Activated B cell treated with CpG ODN at 0.5 μM for 24 hours (primary cell): ENCODE measurements at places on chromosomes 16 and 17.

- DNase-seq, result no peak
Measured at GRCh38 chr17:41680426-41681040, 8.2 kb upstream of the EIF1 start.

GRCh38 chr16:74729783-74730683, 29.4 kb upstream of the MLKL start:
- DNase-seq, result no peak

DNA sequence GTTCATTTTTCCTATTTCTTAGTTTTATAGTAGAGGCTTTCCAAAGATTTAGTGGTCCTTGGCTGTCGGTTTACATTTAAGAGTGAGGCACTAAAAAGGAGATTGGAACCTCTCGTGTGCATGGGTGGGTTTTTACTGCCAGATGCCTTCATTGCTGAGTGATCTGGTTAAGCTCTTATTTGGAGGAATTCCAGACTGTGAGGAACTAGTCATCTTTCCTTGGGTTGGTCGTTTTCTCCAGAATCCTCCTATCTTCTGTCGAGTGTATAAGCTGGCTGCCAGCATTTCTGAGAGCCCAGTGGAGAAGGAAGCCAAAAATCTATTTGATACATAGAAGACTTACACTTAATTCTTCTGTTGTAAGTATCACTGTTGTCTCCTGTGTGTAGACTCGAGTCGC, 22.6 kb downstream of the IST1 start:
- no peak for DNase-seq

DNA sequence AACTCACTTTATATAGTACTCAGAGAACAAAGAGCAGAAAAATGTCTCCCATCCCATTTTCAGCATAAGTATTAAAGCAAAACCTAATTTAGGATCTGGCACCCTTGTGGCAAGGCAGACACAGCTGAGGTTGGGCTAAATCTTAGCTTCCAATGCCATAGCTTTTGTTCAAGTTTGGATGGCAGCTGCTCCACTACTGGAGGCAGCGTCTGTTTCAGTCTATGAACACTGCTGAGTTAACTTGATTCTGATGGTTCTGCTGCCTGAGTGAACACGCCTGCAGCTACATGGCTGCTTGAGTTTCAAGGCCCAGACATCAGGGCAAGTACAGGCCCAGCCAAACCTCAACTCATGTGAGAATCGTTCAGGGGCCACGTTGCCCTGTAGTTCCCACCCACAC, 178.2 kb upstream of the RPH3AL start:
- DNase-seq, result no peak

DNA sequence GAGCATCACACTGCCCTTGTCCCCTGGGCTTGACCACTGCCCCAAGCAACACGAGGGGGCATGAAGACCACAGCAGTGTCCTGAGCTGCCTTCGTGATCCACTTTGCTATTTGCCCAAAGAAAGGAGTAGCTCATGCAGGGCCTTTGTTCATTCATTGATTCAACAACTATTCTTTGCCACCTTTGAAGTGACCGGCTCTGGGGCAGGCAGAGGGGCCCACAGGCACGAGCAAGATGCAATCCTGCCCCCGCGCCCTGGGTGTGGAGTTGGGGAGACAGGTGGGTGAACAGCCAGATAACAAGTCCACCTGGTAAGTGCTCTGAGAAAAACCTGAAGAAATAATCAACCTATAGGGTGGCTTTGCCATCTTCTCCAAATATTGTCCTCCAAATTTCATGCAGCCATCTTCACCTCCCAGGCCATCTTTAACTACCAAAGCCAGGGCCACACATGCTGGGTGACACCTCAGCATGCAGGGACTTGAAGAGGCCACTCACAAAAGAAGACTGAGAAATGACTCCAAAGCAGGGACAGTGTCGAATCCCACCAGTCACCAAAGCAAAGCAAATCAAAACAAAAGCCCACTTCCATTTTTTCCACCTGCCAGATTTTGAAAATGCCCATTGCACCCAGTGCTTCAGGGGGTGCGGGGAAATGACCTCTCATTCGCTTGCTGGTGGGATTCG, 18.2 kb upstream of the RBFOX3 start:
- DNase-seq, result peak; percentile 2

DNA sequence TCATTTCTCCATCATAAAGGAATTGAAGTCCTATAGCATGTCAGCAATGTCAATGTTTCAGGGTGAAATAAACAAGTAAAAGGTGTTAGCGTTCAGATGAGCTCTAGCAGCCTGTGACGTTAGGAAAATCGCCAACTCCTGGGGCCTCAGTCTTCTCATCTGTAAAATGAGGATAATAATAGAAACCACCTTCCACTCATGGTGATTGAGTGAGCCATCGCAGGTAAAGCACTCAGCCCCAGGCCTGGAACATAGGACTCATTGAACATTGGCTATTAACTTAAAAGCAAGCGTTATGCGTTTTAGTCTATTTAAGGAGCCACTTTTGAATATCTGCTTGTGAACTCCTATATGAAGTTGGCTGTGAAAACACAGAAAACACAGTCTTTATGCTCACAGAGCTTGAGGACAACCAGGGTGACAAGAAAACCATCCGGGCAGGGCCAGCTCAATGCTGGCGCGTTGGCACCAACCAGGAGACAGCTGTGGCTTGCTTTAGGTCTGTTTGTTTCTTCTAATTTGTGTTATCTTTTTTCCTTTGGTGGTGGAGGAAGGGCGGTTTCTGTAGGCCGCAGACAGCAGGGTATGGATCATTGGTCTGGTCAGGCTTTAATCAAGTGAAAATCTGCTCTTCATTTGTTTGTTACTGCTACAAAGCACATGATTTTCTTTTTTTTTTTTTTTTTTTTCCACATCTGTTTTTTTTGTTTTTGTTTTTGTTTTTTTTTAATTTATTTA, 35.7 kb upstream of the MED9 start:
- no peak for DNase-seq
